ENCODE measurements at places on chromosomes 3 and 15.

GRCh38 chr3:10600726-10601125, 95.3 kb upstream of the ATP2B2 start:
- no peak for DNase-seq

DNA sequence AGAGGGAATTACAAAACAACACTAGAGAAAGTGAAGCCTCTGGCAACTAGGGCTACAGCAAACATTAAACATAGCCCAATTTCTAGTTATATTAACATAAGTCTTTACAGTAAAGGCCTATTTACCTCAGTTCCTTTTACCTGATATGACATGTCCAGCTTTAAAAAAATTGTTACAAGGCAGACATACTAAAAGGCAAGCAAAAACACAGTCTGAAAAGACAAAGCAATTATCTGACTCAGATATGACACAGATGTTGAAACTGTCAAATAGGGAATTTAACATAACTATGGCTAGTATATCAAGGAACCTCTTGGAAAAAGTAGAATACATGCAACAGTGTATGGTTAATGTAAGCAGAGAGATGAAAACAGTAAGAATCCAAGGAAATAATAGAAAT, 238.6 kb downstream of the RAP2B start:
- DNase-seq: no peak

DNA sequence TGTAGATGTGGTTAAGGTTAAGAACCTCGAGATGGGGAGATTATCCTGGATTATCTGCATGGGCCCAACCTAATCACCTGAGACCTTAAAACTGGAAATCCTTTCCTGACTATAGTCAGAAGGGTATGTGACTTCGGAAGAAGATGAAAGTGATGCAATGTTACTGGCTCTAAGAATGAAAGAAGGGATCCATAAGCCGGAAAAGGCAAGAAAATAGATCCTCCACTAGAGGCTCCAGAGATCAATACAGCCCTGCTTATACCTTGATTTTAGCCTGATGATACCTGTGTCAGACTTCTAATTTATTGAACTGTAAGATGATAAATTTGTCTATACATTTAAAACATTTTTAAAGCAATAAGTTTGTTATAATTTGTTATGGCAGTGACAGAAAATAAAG, 21.5 kb upstream of the GASK1A start:
- no peak for DNase-seq

GRCh38 chr15:71565006-71565405, 245.3 kb upstream of the NR2E3 start:
- DNase-seq: no peak

DNA sequence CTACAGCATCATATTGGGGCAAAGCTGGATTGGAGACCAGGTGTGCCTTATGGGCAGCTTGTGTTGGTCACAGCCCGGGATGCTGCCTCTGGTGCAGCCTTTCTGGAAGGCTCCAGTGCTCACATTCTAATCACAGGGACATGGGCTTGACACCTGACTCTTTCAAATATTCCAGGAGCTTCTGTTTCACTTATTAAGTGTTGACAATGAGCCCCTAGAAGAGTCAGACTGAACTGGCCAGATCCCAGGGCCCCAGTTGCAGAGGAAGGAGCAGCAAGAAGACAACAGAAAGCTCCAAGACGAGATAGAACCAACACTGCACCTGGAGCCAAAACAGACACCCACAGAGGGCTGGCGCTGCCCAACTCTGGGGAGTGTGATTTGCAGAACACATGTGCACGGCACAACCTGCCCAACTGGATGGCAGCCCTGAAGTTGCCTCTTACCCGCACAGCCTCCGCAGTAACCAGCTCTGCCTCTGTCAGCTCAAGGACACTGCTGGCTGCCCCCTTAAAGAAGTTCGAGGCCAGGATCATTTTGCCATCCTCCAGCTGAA, 30.3 kb downstream of the ALDH1L1 start:
- DNase-seq: no peak

- no peak for DNase-seq
Observed at GRCh38 chr3:10023587-10024310, 2.5 kb upstream of the FANCD2 start.

GRCh38 chr3:98972155-98972554, 70.7 kb upstream of the DCBLD2 start:
- DNase-seq: no peak
